ENCODE measurements at places on chromosomes 4 and X.

GRCh38 chr4:60266505-60266904, 933.6 kb upstream of the ADGRL3 start:
- no peak overlapping the region for H3K27ac ChIP-seq
- H3K27me3 ChIP-seq: no peaks in the 10 kb centered on the region
- no peaks in the 10 kb centered on the region for H3K4me1 ChIP-seq
- no peaks in the 10 kb centered on the region for H3K36me3 ChIP-seq
- DNase-seq: no peak

GRCh38 chrX:12701628-12702027, 89.6 kb upstream of the PRPS2 start:
- no peak overlapping the region for H3K27ac ChIP-seq
- H3K4me3 ChIP-seq: no peak overlapping the region
- no peaks in the 10 kb centered on the region for H3K4me1 ChIP-seq
- H3K27me3 ChIP-seq: peaks cover 5% of the 10 kb centered on the region
- no peaks in the 10 kb centered on the region for H3K36me3 ChIP-seq

DNA sequence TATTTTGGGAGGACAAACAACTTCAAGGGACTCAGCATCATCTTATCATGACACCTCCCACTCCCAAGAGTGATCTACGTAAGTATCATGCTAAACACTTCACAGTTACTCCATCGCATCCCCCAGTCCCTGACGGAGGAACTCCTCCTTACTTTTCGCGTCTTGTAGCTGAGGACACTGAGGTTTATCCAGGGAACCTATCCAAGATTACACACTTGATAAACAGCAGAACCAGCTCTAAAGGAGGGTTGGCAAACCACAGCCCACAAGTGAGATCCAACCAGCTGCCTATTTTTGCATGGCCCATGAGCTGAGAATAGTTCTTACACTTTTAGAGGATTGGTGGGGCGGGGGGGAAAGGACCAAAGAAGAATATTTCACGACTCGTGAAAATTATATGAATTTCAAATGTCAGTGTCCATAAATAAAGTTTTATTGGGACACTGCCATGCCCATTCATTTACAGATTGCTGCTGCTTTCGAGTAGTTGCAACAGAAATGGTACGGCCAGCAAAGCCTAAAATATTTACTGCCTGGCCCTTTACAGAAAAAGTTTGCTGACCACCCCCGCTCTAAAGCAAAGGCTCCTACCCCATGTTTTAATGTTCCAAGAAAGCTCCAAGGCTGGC, 47.8 kb downstream of the SEPSECS start:
- H3K4me3 ChIP-seq: no peak overlapping the region
- H3K27me3 ChIP-seq: no peaks in the 10 kb centered on the region
- H3K4me1 ChIP-seq: no peaks in the 10 kb centered on the region
- no peaks in the 10 kb centered on the region for H3K36me3 ChIP-seq
- H3K27ac ChIP-seq: no peak overlapping the region

GRCh38 chr4:79626611-79627010, 218.6 kb upstream of the GK2 start:
- H3K4me3 ChIP-seq: no peak overlapping the region
- H3K27ac ChIP-seq: no peak overlapping the region
- H3K36me3 ChIP-seq: no peaks in the 10 kb centered on the region
- no peak for DNase-seq
- no peaks in the 10 kb centered on the region for H3K27me3 ChIP-seq
- no peaks in the 10 kb centered on the region for H3K4me1 ChIP-seq

DNA sequence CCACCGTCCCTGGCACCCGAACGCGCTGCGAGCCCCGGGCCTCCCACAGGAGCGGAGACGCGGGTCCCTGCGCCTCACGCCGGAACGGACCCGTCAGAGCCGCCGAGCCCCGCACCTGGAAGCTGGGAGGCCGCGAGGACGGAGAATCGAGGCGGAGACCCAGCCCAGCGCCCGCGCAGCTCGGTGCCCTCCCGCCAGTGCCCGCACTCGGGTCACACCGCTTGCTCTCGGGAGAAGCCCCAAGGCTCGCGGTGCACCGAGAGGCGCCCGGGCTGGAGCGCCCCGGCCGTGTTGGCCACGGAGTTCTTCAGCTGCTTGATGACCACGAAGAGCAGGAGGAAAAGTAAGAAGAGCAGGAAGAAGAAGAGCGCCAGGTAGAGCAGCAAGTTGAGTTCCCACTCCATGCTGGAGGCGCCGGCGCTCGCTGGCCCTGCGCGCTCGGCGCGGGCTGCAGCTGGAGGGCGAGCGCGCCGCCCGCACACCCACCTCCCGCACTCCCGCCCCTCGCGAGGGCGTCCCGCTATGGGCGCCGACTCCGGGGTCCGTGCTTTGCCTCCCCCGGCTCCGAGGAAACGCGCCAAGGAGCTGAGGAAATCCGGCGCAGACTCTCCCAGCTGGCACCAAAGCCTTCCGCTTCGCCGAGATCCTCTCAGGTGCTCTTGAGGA, at the start of gene SMIM43:
TSS of gene SMIM43 (minus strand) at position 463 of the 666 bp plus-strand sequence. CDS start at position 404, 59 bp downstream.
- H3K27me3 ChIP-seq: peaks cover 27% of the 10 kb centered on the region
- H3K4me3 ChIP-seq: no peak within 1 kb of the TSS
- DNase-seq: no peak
- no peak within 1 kb of the TSS for H3K27ac ChIP-seq

- no peaks in the 10 kb centered on the region for H3K36me3 ChIP-seq
- H3K4me1 ChIP-seq: no peaks in the 10 kb centered on the region
- no peaks in the 10 kb centered on the region for H3K27me3 ChIP-seq
Observed at GRCh38 chr4:101175896-101176676, 171.2 kb downstream of the PPP3CA start.

DNA sequence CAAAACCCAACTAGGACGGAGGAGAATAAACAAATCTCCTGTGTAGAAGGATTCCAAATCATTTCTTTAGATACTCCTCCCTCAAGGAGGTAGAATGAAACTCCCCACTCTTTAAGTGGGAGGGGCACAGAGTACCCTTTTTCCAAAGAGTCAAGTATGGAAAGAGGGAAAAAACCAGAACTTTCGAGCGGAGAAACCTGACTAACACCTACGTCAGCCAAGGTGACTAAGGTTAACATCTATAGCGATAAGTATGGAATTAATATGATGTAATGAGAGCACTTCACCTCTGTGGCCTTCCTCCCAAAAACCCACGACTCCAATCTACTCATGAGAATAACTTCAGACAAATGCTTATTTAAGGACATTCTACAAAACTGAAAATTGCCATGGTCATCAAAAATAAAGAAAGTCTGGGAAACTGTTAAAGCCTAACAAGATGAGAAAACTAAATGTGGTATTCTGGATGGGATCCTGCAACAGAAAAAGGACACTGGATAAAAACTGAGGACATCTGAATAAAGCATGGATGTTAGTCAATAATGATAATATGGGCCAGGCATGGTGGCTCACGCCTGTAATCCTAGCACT, 157.0 kb upstream of the MAP3K15 start:
- H3K36me3 ChIP-seq: peaks cover 12% of the 10 kb centered on the region
- no peak for DNase-seq

DNA sequence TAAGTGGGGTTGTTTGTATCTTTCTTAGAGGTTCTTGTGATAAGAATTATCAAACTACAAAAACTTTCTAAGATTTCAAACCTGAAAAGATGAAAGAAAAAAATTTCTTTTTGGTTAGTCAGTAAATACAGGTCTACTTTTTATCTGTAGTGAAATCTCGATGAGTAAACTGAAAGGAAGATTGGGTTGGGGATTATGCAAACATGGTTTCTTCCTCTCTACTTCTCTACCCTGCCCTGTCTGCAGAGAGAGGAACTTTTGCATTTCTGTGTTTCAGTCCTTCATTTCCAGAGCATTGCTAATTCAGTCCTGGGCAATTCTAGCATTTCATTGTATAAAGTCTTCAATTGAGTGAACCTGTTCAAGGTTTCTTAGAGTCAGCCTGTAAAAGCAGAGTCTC, 51.6 kb upstream of the IL2 start:
- H3K27ac ChIP-seq: no peak overlapping the region
- H3K36me3 ChIP-seq: no peaks in the 10 kb centered on the region
- no peaks in the 10 kb centered on the region for H3K27me3 ChIP-seq
- no peaks in the 10 kb centered on the region for H3K4me1 ChIP-seq
- DNase-seq: no peak

GRCh38 chr4:67736262-67736661, 17.9 kb downstream of the GNRHR start:
- H3K36me3 ChIP-seq: peaks cover 3% of the 10 kb centered on the region
- DNase-seq: no peak
- H3K4me1 ChIP-seq: no peaks in the 10 kb centered on the region
- no peak overlapping the region for H3K4me3 ChIP-seq

DNA sequence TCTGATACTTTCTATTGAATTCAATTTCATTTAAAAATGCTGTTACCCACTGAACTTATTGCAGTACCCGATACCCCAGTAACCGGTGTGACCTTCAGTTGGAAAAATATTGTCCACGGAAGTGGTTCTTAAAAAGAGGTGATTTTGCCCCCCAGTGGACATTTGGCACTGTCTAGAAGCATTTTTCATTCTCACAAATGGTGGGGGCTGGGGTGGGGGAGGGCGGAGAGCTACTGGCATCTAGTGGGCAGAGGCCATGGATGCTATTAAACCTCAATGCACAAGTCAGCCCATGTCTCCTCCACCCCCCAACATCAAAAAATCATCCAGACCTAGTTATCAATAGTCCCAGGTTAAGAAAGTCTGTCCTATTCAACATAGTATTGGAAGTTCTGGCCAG, 19.6 kb upstream of the CHM start:
- H3K27me3 ChIP-seq: no peaks in the 10 kb centered on the region
- no peaks in the 10 kb centered on the region for H3K4me1 ChIP-seq
- H3K27ac ChIP-seq: no peak overlapping the region

DNA sequence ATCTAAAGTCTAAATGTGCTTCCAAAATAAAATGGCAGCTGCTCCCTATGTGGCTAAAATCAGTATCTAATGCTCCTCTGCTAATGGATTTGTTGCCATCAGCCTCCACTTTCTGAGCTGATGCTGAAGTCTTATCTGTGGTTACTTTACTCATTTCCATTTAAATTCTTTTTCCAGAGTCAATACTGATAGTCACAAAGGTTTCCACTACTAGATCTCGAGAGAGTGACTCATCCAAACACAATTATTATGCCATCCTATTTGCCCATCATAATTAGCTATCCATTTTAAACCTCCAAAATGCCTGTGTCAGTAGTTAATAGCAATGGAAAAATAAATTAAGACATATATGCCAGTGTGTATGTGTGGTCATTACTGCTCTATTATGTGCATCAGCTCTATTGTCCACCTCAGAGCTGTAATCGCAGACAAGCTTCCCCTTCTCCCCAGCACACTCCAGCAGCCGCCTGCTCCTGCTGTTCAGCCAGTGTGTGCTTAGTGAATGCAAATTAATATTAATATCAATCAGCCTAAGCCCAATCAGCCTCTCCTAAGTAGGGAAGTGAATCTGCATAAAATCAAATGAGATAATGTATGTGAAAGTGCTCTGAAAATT, 199.8 kb upstream of the ZIC3 start:
- no peaks in the 10 kb centered on the region for H3K4me1 ChIP-seq
- H3K4me3 ChIP-seq: no peak overlapping the region
- H3K27ac ChIP-seq: no peak overlapping the region
- no peaks in the 10 kb centered on the region for H3K27me3 ChIP-seq

GRCh38 chrX:40003071-40003427, 94.7 kb downstream of the BCOR start:
- H3K4me3 ChIP-seq: no peak overlapping the region
- no peak overlapping the region for H3K27ac ChIP-seq
- H3K36me3 ChIP-seq: no peaks in the 10 kb centered on the region
- peaks cover 20% of the 10 kb centered on the region for H3K4me1 ChIP-seq

All from CD4-positive, alpha-beta T cell (primary cell).